ENCODE measurements at places on chromosomes 2 and 18. TPM values are rescaled to one million over a fixed set of nuclear protein-coding genes. Genes with fewer than 3 reads are reported as not detected.
A peak's percentile ranks its signal among the peaks of the same experiment; 100 is the strongest.

The CPLX4 gene
- not detected for total RNA-seq

The CUL3 gene
- 37.3 TPM for total RNA-seq

The CFAP53 gene
- total RNA-seq, result 0.22 TPM

The SCN9A gene
- under 0.01 TPM for total RNA-seq

- DNase-seq, result no peak
Measured at GRCh38 chr18:6722690-6723089, 6.8 kb upstream of the ARHGAP28 start.

DNA sequence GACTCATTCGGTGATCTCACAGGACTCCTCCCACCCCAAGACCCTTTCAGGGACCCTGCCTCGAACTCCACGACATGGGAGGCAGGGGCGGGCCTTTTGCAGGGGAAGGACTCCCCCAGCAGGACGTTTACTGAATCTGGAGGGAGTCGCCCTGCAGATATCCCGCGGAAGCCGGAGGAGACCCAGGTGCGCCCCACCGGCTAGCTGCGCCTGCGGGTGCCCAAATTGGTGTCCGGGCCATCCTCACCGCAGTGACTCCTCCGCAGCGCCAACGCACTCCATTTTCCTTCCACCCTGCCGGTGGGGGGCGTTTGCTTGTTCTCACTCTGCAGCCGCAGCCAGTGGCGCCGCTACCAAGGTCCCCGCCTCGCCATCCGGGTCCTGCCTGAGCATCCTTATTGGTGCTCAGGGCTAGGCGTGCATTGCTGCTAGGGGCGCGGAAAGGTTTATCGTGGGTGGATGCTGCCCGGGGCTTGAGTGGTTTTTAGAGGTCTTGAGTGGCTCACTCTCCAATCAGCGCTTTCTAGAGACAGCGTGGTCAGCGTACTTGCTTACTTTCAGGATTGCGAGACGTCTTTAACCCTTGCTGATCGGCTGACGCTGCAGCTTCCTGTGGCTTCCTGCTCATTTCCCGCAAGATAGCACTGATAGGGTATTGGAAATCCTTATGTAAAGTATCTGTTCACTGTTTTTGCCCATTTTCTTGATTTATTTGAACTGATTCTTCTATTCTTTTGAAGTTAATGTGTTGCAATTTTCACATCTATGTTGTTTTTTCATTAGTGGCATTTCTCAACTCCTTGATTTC lies 81.4 kb downstream of the BIN1 start:
- peak; percentile 68 for DNase-seq

DNA sequence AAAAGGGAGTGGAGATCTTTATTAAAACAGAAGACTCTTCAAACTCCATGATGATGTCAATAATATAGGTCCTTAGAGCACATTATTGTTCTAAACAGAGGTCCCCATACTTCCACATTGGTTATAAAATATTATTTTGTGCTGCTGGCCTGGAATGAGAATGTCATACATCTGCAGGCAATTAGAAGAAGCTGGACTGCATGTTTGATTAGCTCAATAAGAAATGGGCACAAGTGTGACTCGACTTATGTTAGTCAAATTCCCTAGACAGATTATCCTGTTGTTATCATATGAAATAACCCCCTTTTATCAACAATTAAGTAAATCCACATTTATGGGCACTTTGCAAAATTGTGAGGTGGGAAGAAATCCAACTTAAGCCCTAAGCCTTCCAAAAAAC lies 8.8 kb downstream of the EFEMP1 start:
- peak; percentile 23 for DNase-seq

GRCh38 chr2:61853086-61853846 lies 594 bp downstream of the FAM161A start:
- peak; percentile 61 for DNase-seq

- no peak for DNase-seq
Measured at GRCh38 chr2:227363756-227364155, 15.3 kb downstream of the TM4SF20 start.

GRCh38 chr2:172193331-172194089 lies 90.8 kb upstream of the DLX2 start:
- no peak for DNase-seq

GRCh38 chr2:230920167-230920566 lies 4.9 kb downstream of the GPR55 start:
- DNase-seq, result no peak

DNA sequence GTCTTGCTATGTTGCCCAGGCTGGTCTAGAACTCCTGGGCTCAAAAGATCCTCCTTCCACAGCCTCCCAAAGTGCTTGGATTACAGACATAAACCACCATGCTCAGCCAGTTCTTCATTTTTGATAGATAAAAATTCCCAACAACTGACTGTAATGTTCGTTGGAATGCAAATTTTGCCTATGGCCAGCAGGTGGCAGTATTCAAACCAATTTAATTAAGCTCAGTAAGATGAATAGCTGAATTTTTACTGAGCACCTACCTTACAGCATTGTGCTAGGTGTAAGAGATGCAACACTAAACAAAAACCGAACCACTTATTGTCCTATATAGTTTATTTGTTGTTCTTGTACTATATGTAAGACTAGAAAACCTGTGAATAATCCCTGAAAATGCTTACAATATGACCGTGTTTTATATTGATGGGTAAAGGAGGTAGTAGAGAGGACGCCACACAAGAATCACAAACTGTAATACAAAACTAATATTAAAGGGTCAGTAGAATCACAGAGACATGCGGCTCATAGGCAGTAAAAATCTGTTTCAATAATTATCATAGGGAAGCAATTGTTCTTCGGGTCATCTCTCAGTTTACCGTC lies 8.2 kb upstream of the TMEM182 start:
- peak; percentile 67 for DNase-seq

DNA sequence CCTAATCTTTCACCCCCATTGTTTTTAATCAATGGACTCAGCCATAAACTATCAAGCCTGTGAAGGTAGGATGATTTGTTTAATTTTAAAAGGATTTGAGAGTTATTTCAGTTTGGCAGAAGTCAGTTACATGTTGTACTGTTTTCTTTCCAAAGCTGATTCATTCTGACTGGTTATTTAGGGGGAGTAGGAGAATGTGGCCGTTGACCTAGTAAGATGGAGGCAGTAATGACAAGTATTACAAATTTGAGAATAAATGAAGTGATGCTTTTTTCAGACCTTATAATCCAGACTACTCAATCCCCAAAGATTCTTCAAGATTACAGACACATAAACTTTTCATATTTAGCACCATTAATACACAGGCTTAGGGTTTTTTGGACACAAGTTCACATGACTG lies 4.3 kb downstream of the EPHA4 start:
- DNase-seq, result no peak

GRCh38 chr18:53126210-53126609 lies 786.2 kb downstream of the DCC start:
- DNase-seq, result no peak

DNA sequence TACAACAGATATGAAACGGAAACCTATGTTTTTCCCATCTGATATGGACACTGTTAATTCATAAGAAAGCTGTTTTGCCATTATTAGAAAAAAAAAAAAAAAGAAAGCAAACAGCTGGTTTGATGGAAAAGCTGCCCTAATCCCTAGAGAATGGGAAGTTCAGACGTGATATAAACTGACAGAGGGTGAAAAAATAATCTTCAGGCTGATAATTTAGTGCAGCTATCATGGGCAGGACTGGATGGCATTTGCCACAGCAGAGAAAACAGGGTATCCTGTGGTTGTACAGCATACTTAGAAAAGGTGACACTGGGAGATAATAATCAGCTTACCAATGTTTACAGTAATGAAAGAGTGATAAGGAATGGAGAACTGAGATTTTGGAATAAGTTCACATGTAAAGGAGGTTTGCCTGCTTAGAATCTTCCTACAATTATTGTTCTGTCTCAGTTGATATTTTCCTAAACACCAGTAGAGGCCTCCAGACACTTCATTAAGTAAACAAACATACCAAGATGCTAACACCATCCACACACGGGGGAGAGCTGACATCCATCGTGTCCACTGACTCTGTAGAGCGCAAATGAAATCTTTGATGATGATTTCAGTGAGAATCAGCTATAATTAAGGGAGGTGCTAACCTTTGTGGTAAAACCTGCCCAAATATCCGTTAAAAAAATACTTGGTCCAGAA lies 211.6 kb upstream of the MMADHC start:
- peak; percentile 7 for DNase-seq

GRCh38 chr2:218259099-218259961 lies 1.5 kb upstream of the GPBAR1 start:
- DNase-seq, result peak; percentile 76

DNA sequence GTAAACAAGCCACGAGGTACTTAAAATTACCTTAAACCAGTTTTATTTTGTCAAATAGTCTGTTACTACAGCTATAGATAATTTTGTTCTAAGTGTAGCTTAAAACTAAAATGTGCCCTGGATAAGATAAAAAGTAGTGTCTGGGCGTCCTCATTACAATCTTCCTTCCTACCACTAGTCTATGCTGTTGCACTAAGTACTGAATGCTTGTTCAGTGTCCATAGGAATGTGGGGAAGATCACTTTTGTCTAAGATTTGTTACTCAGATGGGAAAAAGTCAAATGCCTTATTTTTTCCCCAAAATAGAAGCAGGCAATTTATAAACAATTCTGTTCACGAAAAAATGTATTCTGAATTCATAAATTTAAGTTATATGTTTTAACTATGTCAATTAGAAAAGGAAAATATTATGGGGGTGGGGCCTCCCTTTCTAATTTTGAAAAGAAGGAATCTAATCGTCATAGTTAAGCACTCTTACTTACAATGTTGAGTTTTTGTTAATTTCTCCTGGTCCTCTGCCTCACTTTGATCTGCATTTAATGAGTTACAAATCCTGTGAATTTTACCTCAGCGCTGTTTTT lies 140.4 kb upstream of the VRK2 start:
- peak; percentile 67 for DNase-seq

GRCh38 chr2:175442441-175442840 lies 260.9 kb upstream of the ATP5MC3 start:
- DNase-seq, result no peak

DNA sequence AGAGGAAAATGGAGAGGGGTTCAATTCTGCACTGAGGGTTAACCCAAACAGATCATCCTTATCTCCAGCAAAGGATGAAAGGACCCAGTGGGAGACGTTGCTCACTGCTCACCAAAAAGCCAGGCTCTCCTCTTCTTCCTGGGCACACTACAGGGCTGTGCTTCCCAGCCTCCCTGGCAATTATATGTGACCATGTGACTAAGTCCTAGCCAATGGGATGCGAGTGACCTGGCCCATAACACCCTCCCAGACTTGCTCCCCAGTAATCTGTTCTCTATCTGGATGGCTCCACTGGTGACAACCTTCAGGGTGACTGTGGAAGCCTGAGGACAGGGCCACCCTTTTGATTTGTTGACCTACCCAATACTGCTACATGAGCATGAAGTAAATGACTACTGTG lies 10.9 kb upstream of the PRKCE start:
- no peak for DNase-seq

DNA sequence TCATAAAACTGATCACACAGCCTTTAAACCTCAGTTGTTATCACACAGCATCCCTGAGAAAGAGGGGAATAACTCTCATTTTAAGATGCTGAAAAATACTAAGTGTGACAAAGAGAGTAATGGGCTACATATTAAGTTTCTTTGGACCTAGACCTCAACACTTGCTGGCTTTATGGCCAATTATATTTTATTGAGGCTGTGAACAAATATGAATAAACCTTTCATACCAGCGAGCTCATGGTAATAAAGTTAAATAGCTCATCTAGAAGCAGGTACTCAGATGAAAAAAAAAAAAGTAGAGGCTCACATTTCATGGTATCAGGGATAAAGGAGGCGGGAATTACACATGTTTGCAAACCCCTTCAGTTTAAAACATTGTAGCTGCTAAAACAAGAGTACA lies 75.7 kb downstream of the DOCK10 start:
- DNase-seq, result no peak

DNA sequence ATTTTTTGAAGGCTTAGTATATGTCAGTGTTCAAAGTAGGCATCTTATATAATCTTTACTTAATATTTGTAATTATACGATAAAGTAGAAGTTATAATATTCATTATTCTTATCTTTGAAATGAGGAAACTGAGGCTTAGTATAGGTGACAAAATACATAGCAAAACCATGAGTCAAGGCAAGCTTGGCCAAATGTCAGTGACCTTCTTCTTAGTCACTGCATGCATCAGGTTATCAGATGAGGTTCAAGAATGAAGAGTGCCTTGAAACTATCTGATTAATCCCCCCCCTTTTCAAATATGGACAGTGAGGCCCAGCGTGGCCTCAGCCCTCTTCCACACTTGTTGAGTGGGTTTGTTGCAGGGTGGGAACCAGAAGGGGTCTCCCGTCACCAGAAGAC lies 59.3 kb downstream of the PMAIP1 start:
- DNase-seq, result no peak

- peak; percentile 81 for DNase-seq
Measured at GRCh38 chr2:33372940-33373553, 103.4 kb upstream of the RASGRP3 start.

GRCh38 chr2:224405841-224406370 lies 4.0 kb upstream of the FAM124B start:
- peak; percentile 86 for DNase-seq

DNA sequence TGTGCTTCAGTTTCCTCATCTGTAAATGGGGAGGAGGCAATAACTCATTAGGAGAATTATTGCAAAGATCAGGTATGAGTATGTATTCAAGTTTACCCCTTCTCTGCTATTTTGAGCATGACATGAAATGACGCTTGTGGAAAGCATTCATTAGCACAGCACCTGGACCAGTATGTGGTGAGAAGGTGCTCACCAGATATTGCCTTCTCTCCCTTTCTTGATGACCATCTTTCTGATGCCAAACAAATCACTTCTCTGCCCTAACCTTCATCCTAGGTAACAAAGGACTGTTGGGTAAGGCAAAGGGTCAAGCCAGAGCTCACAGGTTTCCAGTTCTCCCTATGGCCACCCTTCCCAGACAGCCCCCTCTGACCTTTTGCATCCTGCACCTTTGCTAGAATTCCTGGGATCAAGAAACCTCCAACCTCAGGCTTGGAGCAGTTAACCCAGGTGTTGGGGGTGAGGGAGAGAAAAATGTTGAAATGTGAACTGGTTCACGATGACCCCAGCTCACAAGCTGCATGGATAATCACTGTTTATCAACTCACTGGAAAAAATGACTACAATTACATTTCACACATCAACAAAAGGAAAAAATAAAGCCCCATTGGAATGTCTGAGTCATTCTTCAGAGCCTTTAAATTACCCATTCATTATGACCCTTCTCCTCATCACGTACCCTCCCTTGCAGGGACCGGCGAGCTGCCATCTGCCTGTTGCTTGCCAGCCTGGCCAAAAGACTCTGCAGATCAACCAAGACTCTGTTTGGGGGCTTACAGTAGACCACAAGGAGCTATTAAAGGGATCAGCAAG lies 41.6 kb downstream of the LBH start:
- peak; percentile 76 for DNase-seq

GRCh38 chr18:46297621-46298020 lies 193.4 kb downstream of the HAUS1 start:
- DNase-seq, result no peak

- peak; percentile 75 for DNase-seq
Measured at GRCh38 chr18:3998698-3999333, 456.3 kb downstream of the DLGAP1 start.

All from lung microvascular endothelial cell (primary cell).